ENCODE measurements at places on chromosomes 11 and 22.

DNA sequence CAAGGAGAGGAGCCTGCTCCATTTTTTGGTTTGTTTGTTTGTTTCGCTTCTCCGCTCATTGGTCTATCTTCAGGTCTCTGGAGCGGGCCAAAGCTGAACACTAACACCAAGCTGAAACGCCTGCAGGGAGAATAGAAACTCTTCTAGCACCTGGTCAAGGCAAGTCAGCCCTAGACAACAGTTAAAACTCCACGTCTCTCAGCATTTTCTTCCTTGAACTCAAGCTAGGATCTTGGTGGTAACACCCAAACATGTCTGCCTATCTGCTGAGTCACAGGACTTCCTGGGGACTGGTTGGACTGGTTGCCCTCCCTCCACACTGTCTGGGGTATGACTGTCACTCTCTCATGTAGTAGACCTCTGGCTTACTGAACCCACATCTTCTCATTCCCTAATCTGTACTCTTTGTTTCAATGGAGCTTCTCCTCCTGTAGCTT, 23.9 kb upstream of the RBFOX2 start:
- no peak for DNase-seq

- DNase-seq, result no peak
Measured at GRCh38 chr11:113587308-113587739, 112.1 kb upstream of the DRD2 start.

- DNase-seq, result no peak
Measured at GRCh38 chr22:19930551-19931486, 10.8 kb upstream of the COMT start.

- no peak for DNase-seq
Measured at GRCh38 chr11:561148-562003, 606 bp downstream of the RASSF7 start.

DNA sequence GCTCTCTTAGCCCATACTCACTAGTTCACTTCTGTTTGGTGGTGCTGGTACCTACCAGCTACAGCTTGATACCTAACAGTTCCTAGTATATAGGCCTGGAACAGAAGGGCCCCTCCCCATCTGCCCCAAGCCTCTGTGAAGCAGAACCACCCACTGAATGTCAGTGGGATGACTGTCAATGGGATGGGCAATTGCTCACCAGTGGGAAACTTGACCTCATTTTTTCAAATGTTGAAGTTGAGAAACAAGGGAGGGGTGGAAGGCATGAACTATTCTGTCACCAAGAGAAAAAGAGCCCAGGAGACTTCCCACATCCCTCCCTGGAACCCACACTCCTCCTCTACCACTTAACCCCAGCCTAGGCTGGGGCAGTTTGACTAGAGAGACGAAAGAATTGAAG, at the start of gene NLRP10:
Gene NLRP10 (minus strand): TSS at position 62 of the 400 bp plus-strand sequence. CDS start 1,952 bp downstream, outside the sequence.
- DNase-seq, result no peak

- DNase-seq, result no peak
Measured at GRCh38 chr11:101707477-101707876, 123.7 kb upstream of the TRPC6 start.

DNA sequence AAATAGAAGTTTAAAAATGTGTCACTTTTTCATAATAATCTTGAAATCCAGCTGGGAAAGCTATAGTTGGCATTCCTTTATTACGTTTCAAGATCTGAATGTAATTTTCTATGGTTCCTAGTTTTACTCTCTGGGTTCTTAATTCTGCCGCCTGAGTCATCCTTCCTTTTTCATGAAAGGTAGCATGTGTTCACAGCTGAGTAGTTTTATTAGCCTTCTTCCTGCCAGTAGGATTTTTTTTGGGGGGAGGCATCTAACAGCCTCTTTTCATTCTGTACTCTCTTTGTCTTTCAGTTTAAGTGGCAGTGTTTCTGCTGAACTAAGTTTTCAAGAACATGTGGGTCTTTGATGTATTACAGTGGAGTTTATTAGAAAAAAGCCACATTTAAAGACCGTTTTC, 36.5 kb downstream of the OR2AG2 start:
- no peak for DNase-seq

DNA sequence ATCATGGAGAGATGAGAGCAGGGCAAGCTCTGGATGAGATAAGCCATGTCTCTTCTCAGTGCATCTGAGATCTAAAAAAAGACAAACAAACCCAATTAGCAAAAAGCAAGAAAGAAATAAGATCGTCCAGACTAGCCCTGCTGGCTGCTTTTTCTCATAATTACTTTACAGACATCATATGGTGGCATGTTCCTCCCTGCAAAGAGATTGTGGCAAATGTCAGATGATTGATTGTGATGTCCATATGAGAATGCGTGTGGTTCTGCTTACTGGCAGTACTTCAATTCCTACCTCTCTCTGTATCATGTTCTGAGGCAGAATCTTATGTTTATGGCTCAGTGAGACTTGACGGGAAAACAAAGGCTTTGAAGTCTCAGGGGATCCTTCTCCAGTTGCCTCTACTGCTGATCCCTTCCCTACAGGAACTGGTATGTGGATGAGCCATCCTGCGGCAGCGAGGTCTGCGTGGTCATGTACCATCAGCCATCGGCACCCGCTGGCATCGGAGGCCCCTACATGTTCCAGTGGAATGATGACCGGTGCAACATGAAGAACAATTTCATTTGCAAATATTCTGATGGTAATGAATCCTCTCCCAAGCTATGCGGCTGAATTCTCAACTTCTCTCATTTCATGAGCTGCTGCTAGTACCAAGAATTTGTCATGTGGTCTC, 8.8 kb downstream of the LAYN start:
- no peak for DNase-seq

DNA sequence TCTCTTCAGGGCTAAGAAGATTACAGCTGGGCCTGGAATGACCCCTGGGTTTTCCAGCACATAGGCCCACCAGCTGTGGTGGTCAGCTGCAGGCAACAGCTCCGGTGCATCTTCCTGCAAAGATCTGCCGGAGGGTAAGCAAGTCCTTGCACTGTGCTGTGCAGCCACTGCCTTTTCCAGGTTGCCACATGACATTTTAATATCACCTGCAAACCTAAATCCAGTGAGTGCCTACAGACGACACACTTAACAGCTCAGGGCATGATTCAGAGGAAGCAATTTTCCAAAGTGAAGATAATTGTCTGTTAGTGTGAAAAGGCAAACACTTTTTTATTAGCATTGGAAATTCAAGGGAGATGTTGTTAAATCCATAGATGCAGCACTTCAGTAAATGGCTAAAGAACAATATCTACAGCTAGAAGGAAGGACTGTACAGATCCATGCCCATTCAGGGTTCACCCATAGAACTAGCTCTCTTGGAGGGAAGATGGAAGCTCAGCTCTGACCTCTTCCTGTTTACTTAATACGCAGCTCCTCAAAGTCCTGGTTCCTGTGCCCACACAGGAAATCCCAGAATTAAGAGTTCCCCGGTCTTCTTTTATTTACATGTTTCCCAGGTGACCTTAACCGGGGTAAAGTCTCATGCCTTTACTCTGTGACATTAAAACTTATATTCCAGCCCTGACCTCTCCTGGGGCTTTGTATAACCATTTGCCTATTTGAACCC, 13.3 kb upstream of the NRIP3 start:
- no peak for DNase-seq

DNA sequence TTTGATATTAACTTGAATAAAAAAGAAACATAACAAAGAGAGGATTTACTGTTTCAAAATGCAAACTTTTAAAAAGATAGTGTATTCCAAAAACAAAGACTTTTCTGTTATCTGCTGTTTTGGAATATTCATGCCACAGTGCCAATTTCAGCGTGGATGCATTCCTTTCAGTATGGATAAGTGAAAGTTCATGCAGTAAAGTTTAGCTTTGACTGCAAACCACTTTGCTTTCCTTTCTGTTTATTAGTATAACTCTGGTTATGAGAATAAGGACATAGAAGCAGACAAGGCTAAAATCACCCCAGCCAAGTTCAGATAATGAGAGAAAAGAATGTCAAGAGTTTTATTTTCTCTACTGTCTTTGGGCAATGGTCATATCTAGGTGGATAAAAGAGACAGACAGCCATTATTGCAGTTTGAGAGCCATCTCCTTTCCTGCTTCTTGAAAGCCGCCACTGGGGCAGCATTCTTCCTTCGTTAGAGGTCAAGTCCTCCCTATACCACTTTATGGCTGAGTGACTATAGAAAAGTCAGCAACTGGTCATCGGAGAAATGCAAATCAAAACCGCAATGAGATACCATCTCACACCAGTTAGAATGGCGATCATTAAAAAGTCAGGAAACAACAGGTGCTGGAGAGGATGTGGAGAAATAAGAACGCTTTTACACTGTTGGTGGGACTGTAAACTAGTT, 82.4 kb upstream of the BLID start:
- DNase-seq, result no peak

DNA sequence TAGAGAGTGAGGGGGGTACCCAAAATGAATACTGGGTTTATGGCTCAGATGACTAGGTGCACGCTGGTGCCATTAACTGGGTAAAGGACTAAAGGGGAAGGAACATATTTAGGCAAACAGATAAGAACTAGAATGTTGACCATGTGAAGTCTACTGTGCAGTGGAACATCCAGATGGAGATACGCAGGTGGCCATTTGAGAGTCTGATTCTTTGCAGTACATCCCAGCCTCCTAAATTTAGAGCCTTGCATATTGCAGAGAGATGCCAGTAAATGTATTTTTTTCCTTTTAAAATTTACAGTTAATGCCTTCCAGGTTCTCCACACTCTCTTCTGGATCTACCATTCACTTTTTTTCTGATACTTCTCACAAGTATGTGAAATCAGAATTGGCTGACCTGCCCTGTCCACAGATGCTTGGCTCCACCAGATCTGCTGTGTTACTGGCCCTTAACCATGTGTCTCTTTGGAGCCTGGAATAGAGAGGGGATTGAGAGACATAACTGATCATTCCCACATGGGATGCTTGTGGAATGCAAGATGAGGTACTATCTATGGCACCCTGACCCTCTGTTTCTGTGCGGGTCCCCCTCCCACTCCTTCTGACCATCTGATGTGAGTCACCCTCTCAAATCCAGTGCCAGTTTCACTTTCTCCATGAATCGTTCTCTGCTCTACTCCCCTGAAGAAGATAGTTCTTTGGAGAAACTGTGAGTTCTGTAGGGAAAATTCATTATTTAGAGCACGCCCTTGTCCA, 77.0 kb upstream of the NCAM1 start:
- no peak for DNase-seq

DNA sequence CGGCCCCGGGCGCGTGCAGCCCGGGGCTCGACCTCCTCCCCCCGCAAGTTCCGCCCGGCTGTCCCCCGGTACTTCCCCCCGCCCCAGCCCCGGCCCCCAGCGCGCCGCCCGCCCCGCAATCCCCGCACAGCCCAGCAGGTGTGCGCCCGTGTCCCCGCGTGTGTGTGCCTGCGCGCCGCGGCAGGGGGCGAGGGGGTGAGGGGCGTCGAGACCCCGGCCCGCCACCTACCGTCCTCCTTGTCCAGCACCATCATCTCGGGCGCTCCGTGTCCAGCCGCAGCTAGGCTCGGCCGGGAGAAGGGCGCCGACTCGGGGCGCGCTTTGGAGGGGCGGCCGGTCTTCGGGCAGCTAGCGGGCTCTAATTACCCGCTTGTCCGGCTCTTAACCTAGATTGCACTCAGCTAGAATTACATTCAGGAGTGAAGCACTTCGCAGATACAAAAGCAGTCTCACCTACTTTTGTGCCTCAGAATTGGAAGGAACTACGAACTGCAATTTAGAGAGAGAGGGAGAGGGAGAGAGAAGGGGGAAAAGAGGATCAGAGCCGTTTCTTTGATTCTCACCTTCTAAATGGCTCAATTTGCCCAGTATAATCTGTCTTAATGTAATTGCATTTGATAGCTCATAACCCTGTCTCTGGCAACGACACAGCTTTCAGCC, 439 bp downstream of the LMO1 start:
- no peak for DNase-seq

GRCh38 chr11:78930810-78931523, 356.3 kb upstream of the NARS2 start:
- DNase-seq, result no peak

DNA sequence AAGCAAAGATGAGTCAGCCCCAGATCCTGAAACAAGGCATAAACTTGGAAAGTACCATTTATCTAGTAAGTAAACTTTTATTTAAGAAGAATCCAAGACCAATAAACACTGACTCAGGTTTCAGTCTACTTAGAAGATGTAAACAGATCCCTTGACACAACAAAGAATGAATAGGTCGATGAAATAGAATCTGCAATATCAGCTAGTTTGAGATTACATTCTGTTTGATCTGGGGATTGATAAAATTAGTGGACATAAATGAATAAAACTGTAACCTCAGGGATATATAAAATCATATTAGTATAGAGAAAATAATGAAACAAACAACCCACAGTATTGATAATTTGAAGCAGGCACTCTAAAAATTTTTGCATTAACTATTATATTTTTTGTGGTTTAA, 708.9 kb downstream of the FAM181B start:
- no peak for DNase-seq

DNA sequence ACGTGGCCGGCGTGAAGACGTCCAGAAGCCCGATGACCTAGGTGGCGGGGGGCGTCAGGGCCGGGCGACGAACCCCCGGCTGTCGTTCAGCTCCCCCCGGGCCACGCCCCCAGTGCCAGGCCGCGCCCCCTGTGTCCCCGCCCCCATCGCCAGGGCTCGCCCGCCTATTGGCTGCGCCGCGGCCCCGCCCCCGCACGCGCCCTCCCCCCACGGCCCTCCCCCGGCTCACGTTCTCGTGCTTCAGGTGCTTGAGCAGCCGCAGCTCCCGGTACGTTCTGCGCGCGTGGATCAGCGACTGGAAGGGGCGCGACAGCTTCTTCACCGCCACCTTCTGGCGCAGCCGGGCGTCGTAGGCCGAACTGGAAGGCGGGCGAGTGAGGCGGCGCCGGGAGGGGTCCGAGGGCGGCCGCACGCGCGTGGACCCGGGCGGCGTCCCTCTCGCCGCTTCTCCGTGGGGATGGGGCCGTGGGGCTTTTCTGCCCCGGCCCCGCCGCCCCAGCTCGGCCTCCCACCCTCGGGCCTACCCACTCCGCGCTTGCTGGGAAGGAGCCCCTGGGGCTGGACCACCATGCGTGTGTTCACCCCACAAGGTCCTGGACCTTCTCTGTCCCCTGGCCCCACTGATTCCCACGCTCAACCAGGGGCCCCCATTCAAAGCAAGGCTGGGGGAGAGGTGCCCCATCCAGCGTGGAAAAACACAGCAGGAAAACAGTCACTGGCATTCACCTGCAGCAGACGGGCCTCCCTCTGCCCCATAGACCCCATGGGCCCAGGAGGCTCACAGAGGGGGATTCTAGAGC, 2.4 kb downstream of the MAPK11 start:
- no peak for DNase-seq

DNA sequence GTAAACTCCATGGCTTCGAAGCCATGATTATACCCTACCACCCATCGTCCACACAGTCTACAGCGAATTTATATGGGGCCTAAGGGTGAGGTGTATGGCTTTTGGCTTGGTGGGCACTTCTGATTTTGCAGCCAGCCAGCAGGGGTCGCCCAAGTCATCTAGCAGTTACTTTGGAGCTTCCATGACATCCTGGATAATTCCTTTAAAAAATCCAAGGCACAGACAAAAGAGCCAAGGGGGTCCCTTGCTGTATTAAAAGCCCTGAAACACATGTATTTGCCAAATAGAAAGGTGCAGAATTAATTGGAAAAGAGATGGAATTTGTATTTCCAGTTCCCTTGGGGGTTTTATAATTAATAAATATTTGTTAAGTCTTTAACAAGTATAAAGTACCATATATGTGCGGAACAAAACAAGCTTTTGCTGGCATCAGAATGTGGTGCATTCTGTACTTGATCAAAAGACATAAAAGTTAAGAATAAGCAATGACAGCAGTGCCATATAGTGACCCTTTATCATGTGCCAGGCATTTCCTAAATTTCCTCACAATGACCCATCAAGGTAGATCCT, 132.8 kb upstream of the PITPNB start:
- DNase-seq, result no peak

- DNase-seq, result no peak
Measured at GRCh38 chr11:7893796-7894195, 37.3 kb downstream of the OR10A6 start.

- no peak for DNase-seq
Measured at GRCh38 chr11:128593281-128593680, 5.9 kb upstream of the ETS1 start.
